ENCODE measurements at places on chromosomes 2 and 18.

GRCh38 chr18:8800445-8800844 is 95.1 kb downstream of the MTCL1 start:
- no peak for DNase-seq

- no peak for DNase-seq
Measured at GRCh38 chr2:160005908-160006307, 56.5 kb downstream of the PLA2R1 start.

- no peak for DNase-seq
Measured at GRCh38 chr18:22858121-22858520, 75.0 kb upstream of the RBBP8 start.

DNA sequence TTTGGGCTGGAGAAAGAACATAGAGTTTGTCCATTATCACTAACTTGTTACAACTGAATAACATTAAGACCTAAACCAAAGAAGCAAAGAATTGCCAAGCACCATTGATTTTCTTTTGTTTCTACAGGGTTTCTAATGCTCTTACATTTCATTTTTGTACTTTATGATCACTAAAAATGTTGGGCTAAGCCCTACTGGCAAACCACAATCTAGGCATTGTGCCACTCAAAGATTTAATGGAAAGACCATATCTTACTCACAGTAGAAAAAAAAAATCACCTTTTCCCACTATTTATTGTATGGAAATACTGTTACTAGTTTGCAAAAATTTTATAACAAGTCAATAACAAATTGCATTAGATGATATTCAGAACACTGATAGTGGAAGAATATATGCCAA is 447.4 kb upstream of the PKDCC start:
- no peak for DNase-seq

- DNase-seq, result no peak
Measured at GRCh38 chr2:46866770-46867246, 48.8 kb downstream of the MCFD2 start.

- DNase-seq, result no peak
Measured at GRCh38 chr2:2101924-2102323, 229.2 kb downstream of the MYT1L start.

DNA sequence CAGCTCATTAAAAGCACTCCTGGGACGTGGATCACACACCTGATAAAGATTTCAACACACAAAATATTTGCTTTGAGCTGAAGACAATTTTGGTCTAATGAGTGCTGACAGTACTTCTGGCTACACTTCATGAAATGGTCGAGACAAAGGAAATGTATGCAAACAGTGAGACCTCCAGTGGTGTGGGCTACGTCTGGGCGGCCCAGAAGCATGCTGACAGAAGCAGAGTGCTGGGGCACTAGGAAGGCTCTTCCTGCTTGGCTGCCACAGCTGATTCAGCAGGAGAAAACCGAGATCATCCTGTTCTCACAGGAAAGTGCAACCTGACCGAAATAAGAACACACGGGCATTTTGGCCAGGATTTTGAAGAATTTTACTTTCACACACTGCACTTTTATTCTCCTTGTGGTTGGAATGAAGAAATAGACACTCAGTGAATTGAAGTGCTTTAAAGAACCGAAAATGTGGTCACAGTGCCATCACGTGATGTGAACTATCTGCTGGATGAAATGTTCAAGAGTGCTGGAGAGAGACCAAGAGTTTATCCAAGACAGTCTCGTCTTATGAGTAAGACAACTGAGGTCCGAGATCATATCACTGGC is 149.5 kb downstream of the CCBE1 start:
- no peak for DNase-seq

- peak; percentile 34 for DNase-seq
Measured at GRCh38 chr2:169363560-169364150, 1.3 kb upstream of the LRP2 start.

- DNase-seq, result no peak
Measured at GRCh38 chr2:146374505-146374904, 1470.3 kb upstream of the ACVR2A start.

Data from naive thymus-derived CD4-positive, alpha-beta T cell (primary cell).